AG08395 (cell line): ENCODE measurements at places on chromosomes 2 and 18.

DNA sequence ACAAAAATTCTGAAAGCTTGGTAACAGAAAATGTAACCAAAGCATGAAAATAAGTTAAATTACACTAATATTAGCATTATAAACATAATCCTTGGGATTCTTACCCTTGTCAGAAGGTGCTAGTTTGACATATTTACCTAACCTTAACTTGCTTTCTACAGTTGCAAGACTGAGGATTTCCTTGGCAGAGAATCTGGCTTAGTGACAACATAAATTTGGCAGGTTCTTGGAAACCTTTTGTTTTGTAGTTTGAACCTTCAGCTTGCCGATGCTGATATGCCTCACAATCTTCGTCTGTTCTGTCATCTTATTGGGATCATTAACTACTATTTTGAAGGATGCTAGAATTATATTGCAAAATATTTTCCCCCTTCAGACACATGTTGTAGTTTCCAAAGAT lies 3.4 kb downstream of the XIRP2 start:
- DNase-seq = no peak

DNA sequence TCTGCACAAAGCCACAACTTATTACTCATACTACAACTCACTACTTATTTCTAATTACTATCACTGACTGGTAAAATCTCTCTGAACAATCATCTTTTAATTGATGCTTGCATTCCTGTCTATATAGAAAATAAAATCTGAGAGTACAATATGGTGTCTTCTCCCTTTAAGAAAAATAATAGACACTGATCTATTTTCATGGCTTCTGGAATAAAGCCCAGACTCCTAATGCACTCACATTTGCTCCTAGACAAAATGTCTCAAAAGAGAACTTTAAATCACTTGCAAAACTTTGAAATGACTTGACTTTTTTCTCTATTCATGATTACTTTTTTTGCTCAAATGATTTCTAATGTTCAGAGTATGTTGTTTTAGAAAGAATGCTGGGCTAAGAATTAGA lies 28.7 kb downstream of the ESCO1 start:
- no peak for DNase-seq

GRCh38 chr2:237025090-237025865 lies 60.4 kb upstream of the COPS8 start:
- DNase-seq = peak; percentile 90

- no peak for DNase-seq
Observed at GRCh38 chr2:238920053-238920452, 72.2 kb downstream of the TWIST2 start.

- no peak for DNase-seq
Observed at GRCh38 chr18:8871489-8871888, 166.1 kb downstream of the MTCL1 start.

- no peak for DNase-seq
Observed at GRCh38 chr2:15184491-15184890, 376.6 kb downstream of the NBAS start.

GRCh38 chr2:220648628-220649027 lies 923.5 kb downstream of the EPHA4 start:
- no peak for DNase-seq

DNA sequence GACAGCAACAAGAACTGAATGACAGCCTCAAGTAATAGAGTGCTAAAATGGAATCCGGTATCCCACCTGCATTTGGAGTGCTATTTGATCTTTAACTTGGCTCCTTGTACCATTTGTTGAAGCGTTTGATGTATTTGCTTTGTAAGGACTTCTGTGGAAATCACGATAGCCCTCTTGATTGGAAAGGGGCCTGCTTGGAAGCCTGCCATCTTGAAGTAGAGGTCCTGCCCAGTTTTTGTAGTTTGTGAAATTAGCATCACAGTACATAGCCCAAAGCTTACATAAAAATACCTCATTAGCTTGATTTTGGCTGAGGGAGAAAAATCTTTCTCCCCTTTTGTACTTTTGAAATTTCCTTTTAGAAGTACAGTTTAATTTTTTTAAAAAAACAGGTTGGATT lies 2.7 kb downstream of the CDCA7 start:
- no peak for DNase-seq

GRCh38 chr2:1690056-1690775 lies 54.1 kb downstream of the PXDN start:
- DNase-seq = no peak

DNA sequence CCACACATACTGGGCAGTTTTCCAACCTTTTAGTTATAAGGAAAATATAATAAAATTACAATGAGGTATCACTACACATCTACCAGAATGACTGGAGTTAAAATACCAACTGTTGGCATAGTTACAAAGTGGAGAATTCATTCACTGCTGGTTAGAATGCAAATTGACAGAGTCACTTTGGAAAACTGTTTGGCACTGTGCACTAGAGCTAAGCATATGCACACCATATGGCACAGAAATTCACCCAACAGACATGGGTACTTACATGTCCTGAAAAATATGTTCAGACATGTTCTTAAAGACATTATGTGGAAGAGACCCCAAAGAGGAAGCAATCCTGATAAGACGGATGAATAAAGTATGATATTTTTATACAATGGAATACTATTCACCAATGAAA lies 686.1 kb upstream of the RAB6C start:
- DNase-seq = no peak

- peak; percentile 8 for DNase-seq
Observed at GRCh38 chr2:162041485-162041884, 32.5 kb downstream of the DPP4 start.

- no peak for DNase-seq
Observed at GRCh38 chr2:61045999-61046398, 19.7 kb upstream of the SANBR start.

GRCh38 chr18:63457977-63458376 lies 18.8 kb upstream of the SERPINB5 start:
- DNase-seq = no peak

DNA sequence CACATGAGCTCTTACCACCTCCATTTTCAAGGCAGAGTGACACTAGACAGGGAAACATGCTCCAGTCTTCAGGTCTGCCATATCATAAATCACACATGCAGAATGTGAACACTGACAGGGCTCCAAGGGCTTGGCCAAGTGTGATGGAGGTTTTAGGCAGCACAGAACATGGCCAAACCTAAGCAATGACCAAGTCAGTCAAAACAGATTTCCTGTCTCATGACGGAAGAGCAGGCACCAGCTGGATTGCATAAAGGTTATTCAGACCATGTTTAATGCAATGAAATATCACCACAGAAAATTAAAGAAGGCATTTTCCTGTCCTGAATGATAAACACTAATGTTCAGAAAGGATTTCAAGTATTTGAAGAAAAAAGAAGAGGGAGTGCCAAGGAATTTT lies 72.5 kb downstream of the SUMO1 start:
- DNase-seq = peak; percentile 21

DNA sequence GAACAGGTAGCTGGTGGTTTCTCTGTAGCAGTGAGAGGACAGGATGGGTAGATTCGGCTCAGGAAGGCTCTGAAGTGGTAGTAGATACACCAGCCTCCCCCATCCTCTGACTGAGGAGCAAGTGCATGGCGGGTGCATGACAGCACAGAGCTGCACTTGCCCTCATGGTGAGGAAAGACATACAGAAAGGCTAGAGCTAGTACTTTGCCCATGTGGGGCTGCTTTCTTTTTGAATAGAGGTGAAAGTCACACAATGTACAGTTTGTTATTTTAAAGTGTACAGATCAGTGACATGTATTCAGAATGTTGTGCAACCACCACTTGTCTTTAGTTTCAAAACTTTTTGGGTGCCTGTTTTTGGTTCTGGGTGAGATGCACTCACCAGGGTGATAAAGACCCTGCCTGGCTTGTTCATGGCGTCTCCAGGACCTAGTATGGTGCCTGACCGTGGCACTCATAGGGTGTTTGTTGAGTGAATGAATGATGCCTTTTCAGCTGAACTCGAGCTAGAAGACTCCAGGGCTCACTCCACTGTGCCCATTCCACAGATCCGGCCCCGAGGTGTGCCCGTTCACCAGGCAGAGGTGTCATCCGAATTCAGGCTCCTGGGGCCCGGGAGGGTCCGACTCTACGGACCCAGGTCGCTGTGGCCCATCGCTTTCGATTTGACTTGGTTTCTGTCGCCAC lies 421 bp upstream of the VAMP5 start:
- DNase-seq = no peak

DNA sequence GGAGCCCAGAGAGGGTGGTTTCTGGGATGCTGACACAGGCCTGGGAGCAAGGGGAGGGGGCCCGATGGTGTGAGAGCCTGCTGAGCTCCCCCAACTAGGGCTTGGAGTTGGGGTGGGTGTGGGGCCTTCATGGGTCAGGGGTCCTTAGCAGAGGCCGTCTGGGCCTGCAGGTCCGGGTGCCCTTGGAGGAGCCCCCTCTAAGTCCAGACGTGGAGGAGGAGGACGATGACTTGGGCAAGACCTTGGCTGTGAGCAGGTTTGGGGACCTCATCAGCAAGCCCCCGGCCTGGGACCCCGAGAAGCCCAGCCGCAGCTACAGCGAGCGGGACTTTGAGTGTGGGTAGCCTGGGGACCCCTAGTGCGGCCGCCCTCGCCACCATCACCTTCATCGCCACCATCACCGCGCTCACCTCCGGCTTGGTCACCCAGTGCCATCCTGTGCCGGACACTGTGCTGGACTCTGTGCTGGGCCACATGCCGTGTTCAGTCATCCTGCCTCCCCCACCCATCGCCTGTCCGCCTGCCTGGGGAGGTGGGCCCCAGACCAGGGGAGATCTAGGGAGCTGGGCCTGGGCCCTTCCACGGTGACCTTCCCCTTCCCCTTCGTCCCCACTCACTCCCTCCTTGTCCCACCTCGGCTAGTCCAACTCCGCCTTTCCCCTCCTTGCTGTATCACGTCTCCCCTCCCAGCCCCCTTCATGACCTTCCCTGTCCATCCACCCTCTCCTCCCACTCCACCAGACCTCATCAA lies 980 bp downstream of the SLC4A3 start:
- no peak for DNase-seq
